Erythroblast (primary cell): ENCODE measurements at places on chromosomes 2 and 18.

GRCh38 chr18:77108001-77108692 is 24.4 kb downstream of the MBP start:
- DNase-seq: peak; percentile 43

DNA sequence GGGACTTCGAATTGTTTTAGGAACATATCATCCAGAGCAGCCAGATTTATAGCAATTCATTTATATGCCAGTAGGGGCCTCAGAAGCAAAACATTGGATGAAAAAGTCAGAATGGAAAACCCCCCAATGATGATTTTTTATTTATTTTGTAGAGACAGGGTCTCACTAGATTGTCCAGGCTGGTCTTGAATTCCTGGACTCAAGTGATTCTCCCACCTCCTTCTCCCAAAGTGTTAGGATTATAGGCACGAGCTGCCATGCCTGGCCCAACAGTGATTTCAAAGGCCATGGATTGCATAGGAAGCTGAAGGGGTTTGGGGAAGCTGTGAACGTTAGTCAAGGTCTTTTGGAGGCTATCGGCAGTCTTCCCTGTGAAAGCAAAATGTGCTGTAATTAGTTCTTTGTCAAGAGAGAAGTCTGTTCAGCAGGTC is 21.9 kb upstream of the MCFD2 start:
- no peak for DNase-seq

GRCh38 chr2:232085164-232085563 is 123.7 kb downstream of the DIS3L2 start:
- no peak for DNase-seq

- DNase-seq: peak; percentile 41
Observed at GRCh38 chr18:58669731-58670378, 1.4 kb upstream of the MALT1 start.

DNA sequence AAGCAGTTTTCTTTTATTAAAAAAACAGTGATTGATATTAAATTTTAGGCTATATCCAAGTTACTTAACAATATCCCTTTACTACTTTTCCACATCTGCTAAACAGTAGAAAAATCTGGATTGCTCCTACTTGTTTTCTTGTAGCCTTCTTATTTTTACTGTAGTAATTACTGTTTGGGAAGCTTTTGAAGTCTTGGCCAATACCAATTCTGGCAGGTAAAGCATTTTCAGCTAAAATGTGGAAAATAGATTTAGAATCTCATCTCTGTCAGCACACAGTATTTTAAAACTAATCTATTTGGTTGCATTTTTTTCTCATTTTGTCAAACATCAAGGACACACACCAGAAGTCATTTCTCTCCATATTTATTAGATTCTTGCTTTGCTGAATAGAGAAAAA is 1485.7 kb upstream of the PIK3C3 start:
- DNase-seq: no peak

GRCh38 chr2:182763311-182763912 is 47.4 kb downstream of the DNAJC10 start:
- peak; percentile 35 for DNase-seq

DNA sequence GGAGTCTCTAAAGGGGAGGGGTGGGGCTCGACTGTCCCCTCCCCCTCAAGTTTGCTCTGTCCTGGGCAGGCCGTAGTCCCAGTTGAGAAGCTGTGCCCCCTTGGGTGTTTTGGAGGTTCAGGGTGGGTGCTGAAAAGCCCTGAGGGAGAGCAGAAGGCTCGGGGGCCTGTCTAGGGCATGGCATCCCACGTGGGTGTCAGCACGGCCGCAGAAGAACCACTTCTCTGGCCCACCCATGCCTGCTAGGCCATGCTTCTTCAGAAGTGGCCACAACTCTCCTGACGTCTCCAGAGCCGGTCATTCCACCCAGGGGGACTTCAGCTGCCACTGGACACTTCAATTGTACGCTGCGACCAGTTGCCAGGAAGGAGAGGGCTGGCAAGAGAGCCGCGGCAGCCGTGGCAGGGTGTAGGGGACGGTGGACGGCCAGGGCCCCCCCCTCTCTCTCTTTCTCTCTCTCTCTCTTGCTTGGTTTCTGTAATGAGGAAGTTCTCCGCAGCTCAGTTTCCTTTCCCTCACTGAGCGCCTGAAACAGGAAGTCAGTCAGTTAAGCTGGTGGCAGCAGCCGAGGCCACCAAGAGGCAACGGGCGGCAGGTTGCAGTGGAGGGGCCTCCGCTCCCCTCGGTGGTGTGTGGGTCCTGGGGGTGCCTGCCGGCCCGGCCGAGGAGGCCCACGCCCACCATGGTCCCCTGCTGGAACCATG is at the start of gene INPP5D:
TSS of gene INPP5D (plus strand) at position 546 of the 704 bp plus-strand sequence. CDS start at position 683, 137 bp downstream.
- DNase-seq: peak; percentile 73

DNA sequence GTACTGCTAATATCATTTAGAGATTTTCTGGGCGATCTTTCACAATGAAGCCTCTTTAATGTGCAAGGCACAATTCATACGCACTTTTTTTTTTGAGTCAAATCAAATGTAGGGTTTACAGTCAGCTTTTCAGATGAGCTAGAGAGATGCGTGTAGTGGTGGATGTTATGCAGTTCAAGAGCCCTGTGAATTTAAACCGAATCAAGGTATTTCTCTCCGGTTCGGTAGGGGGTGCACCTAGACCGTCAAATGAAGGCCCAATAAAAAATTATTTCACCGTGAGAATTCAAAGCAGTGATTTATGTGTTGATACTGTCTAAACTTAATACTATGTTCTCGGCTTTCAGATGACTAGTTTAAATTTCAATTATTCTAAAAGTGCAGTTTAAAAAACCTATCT is 1.1 kb downstream of the PTH2R start:
- peak; percentile 21 for DNase-seq

DNA sequence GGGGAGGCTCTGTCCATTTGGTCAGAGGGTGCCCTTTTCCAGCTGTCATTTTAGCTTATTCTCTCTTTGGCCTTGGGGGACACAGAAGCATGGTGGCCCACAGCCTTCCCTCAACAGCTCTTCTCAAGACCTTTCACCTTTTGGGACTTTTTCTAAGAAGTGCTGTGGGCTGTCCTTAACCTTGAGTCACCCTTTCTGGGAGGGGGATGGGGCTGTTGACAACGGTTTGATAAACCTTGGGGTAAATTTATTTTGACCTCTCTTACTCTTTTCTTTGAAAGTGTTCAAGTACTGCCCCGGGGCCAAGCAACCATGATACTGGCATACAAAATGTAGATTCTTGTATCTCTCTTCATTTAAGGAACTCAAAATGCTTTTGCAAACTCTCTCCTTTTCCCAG is 13.7 kb downstream of the IGFBP5 start:
- DNase-seq: no peak

DNA sequence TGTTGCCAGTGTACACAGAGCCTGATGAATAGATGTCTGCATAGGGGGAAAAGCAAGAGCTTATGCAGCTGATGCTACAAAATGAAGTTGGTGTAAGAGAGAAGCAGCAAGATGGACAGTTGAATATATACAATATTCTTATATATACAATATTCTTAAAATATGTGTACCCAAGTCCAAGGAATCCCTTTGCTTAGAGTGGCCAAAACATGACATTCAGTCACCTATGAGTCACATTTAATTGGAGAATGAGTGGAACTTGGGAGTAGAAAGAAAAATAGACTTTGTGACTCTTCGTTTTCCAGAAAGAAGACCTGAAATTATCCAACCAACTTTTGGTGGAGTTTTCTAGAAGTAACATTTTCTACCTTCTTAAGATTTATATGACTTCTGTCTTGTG is 81.8 kb downstream of the SCN9A start:
- DNase-seq: no peak

DNA sequence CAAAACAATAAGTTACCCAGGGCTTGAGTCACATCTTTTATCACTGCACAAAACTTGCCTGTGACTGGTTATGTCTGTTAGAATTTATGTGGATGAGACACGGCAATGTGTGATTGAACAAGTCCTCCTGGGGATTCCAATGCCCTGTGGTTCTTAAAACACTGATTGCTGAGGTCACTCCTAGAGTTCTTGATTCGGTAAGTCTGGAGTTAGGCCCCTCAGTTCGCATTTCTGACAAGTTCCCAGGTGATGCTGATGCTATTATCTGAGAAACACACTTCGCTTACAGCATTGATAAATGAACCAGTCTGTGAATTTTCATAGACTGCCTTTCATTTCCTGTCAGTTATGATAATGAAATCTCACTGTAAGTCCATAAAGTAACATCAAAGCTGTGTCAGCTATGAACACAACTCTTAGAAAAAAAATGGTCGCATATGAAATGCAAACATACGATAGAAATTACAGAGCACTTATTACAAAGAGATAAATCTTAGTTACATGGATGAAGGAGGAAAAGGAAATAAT is 214.0 kb downstream of the DLGAP1 start:
- no peak for DNase-seq

- no peak for DNase-seq
Observed at GRCh38 chr2:139259422-139260051, 479.3 kb upstream of the NXPH2 start.

DNA sequence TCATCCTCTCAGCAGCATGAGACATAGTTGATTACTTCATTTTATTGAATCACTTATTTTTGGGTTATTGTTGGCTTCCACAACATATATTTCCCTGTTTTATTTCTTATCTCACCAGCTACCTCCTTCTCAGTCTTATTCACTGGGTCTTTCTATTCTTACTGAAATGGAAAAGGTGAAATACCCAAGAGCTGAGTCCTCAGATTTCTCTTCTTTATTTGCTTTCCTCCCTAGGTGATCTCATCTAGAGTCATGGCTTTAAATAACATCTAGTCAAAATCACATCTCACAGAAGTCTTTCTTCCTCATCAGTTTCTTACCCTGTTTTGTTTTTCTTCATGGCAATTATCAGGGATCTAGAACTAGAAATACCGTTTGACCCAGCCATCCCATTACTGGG is 105.0 kb upstream of the RBBP8 start:
- no peak for DNase-seq

GRCh38 chr2:105252271-105252670 is 10.7 kb downstream of the GPR45 start:
- DNase-seq: no peak

DNA sequence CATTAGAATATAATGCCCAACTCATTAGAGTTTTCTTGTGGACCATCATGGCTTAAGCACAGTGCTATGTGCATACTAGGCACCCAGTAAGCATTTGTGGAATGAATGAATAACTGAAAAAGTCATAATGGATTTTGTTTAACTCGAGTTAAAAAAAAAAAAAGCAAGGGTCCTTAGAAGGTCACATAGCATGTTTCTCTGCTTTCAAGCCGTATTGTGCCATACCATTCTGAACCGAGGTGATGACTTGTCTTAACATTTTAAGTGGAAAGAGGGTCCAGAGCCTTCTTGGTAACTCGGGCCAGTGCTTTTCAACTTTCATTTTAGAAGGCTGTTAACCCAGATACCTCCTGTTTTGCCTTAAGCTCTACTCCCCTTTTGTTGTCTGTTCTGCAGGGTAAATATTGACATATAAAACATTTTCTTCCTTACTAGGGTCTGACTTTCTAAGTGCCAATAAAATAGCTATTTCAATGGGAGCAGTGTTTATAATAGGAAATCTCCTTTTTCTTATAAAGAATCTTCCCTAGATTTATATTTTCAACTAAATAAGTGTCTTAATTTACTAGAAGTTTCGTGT is 787 bp upstream of the ADGRF3 start:
- peak; percentile 50 for DNase-seq

- DNase-seq: no peak
Observed at GRCh38 chr2:160091381-160091780, 29.0 kb upstream of the PLA2R1 start.

DNA sequence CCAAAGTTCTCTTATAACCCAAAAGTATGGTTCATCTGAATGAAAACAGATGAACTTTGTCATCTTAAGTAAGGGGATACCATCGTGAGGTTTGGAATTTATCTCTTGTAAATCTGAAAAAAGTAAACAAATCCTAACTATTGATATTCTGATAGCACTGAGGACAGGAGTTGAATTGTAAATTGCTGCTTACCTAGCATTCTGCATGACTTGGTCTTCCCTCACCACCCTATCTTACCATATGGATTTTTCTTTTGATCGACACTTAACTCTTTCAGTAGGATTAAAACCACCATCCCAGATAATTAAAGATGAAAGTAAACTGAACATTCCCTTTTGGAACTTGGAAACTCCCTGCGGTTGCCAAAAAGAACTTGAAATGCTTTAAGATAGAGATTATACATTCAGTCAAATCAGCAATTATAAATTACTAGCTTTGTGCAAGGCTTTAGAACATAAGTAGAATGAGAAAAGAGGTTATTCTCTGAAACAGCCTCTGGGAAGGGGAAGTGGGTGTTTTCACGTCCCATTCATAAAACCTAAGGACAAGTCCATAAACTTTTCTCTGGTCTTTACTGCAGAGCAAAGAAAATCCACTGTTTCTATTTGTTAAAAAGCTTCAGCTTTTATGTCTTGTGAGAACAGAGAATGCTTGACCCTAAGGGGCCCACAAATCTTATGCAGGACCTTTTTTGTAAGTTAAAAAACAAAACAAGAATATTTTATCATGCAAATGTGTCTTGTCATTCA is 49.7 kb upstream of the ZNF397 start:
- DNase-seq: no peak

DNA sequence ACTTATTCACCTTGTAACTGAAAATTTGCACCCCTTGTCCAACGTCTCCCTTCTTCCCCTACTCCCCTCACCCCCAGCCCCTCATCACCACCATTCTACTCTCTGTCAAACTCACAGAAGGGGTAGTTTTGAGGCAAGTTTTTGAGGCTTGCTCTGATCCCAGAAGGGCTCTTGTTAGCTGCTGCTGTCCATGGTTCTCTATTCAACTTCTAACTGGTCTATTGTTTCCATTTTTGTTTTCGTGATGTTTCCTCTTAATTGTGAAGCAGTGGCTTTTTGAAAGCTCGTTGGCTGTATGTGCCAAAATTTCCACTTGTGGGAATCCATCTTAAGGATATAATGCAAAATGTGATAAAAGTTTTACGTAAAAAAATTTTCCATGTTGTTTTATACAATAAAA is 92.5 kb upstream of the CRACDL start:
- no peak for DNase-seq

DNA sequence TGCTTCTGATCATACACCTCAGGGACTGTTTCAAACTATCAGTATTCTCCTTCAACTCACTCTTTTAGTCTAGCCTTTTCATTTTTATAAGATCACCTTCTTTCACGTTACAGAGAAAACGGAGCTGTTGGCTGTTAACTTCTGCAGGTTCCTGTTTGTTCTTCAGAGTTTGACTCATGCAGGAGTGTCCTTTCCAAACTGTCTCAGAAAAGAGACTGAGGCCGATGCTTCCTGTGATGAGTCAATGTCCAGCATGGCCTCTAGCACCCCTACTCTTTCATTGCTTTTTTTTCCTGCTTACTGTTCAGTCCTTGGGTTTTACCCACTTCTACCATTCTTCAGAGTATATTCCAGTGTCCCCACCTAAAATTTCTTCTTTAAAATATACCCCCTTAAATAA is 240.8 kb upstream of the RGPD4 start:
- no peak for DNase-seq

GRCh38 chr2:12597610-12598009 is 119.1 kb upstream of the TRIB2 start:
- DNase-seq: no peak

DNA sequence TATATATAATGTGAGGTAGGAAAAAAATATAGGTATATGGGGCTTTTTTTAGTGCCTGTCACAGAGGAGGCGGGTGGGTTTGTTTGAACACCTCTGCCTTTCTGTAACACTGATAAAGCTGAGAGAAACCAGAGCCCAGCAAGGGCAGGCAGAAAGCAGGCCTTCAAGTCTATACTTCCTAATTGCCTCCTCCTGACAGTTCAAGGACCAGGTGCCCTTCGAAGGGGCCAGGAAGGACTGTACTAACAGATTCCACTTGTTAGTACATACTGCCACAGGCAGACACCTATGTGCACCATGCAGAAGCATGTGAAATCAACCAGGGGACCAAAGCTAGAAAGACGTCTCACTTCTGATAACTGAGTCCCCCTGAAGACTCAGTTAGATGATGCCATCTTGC is 13.8 kb downstream of the SLC1A4 start:
- no peak for DNase-seq
